ENCODE measurements at places on chromosomes 5 and 9. TPM values are rescaled to one million over a fixed set of nuclear protein-coding genes. Genes with fewer than 3 reads are reported as not detected.

MTX3 gene
- 6.4 TPM for total RNA-seq

SLC36A3 gene
- not detected for total RNA-seq

FSTL4 gene
- 1.5 TPM for total RNA-seq

CATSPER3 gene
- 1.3 TPM for total RNA-seq

GRCh38 chr9:89555451-89556375, 49.1 kb upstream of the GADD45G start:
- no peak overlapping the region for H3K27ac ChIP-seq
- no peak for DNase-seq
- no peaks in the 10 kb centered on the region for H3K36me3 ChIP-seq
- H3K27me3 ChIP-seq = no peaks in the 10 kb centered on the region

Data from pancreas (tissue), 10 donors.